ENCODE measurements at places on chromosomes 5 and 9.

GRCh38 chr5:130985776-130986175 is 179.3 kb downstream of the HINT1 start:
- no peak for DNase-seq

DNA sequence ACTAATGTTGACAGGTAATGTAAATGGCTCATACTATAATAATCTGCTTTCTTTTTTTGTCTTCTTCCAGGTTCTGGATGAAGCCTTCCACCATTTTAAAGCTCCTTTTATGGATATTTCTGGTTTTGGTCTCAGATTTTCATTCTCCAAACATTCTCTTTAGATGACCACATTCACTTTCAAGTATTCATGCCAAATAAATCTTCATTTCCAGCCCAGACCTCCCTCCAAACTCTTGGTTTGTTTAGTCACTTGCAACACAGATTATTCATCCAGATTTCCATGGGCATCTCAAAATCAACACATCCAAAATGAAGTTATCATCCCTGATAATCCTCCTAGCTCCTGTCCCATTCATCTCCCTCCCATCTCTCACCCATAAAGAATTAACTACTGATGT is 40.3 kb upstream of the SVEP1 start:
- no peak for DNase-seq

DNA sequence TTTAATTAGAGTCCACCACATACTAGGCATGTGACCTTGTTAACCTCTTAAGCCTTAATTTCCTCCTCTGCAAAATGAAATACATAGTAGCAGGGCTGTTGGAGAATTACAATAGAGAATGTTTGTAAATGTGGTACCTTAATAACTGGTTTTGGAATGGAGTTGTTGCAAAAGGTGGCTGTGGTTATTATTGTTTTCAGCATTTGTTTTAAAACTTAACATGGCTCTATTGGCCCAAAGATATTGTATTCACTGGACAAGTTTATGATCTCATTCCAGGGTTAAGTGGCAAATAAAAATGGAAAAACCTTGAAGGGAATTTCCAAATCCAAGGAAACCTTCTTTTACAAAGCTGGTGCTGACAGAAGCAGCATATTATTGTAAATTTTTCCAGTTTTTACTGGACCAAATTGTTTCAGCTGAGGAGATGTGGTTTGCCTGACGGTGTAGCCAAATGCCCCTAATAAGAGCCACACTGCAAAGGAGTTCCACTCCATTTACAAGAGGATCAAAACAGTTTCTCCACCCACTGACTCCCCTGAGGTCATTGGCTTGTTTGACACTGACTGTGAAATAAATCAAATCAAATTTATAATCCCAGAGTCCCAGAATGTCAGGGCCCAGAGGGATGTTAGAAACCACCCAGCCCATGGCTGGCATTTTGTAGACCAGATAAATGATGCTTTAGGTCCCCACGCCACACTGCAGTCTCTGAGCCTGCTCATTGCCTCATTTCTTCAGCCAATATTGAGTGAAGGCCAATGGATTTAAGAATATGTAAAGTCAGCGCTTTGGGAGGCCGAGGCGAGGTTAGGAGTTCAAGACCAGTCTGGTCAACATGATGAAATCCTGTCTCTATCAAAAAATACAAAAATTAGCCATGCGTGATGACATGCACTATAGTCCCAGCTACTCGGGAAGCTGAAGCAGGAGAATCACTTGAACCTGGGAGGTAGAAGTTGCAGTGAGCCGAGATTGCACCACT is 45.2 kb downstream of the ADRA1B start:
- DNase-seq: no peak

DNA sequence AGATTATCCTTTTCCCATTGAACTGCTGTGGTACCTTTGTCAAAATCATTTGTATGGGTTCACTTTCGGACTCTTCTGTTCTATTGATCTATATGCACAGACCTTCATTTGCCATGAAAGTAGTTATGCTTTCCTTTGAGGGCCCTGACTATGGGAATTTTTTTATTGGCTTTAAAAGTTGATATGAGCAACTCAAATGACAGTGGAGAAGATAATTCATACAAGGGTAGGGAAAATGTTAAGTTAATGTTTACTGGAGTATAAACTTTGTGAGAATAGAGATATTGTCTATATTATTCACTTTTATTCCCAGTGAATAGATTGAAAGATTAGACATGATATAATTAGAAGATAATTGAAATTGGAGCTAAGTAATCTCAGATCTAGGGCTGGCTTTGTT is 94.8 kb downstream of the ATP10B start:
- no peak for DNase-seq

DNA sequence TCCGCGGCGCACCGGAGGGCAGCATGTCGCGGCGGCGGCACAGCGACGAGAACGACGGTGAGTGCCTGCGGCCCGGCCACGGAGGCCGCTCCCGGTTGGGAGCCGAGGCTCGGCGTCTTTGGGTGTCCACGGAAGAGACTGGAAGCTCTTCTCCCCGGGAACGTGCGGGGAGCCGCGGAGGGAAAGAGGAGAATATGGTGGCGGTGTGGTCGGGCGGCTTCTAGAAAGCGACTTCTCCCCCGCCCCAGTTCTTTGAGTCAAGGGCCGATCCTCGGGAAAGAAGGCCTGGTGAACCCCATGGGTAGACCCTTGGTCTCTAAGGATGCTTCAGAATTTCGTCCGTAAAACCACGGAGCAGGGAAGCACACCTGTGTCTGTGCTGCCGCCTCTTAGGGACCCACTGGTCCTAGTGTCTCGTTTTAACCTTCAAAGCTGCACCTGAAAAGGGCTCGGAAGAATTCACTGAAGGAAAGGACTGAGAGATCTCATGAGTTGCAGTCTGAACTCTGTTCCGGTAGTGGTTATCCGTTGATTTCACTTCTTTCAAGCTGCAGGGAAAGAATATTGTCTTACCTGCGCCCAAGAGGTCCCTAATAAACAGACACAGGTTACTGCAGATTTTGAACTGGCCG is 354 bp downstream of the NCBP1 start:
- DNase-seq: no peak

- DNase-seq: no peak
Measured at GRCh38 chr9:137589441-137590122, 730 bp downstream of the ZMYND19 start.

DNA sequence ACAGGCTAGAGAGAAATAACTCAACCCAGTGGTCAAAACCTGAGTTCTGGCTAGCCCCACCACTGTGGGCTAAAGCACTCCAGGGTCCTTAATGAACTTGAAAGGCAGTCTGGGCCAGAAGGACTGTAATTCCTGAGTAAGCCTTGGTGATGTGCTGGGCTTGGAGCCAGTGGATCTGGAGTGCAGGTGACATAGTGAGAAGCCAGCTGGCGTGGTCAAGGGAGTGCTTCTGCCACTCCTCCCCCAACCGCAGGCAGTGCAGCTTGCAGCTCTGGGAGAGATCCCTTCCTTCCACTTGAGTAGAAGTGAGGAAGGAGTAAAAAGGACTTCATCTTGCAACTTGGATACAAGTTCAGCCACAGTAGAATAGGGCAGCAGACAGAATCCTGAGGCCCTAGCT is 424.0 kb downstream of the CDH18 start:
- DNase-seq: no peak

DNA sequence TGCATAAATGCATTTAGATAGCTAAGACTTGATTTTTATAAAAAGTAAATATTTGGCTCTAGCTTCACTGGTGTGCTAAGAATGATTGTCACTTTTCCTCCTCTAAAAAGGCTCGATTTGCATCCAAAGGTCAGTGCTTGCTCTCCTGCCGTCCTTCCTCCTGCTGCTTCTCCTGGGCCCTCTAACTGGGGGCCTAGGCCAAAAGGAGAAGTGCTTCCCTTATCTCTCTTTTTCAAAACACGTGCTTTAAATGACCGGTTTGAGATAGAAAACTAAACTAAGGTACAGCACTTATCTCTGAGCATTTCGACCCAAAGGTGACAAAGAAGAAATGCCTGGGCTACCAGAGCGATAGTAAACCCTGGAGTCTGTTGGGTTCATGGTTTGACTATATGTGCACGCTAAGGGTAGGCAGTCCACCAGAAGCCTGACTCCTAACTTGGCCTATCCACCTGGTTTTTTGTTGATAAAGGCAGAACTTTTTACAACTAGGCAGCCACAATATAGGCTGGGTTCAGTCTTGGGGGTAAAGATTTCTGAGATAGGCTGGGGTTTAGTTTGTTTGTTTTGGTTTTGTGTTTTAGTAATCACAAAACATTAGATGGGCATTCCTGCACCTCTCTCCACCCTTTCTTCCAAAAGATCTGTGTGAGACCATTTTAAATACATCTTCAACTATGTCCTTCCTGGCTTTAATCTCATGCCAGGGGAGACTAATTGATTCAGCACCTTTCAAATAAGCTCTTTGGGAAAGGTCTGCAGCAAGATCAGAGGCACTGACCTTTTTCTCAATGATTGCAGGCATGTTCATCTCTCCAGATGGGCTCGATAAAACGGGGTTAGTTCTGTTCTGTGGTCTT is 3.8 kb downstream of the NR2F1-AS1 start:
- no peak for DNase-seq

DNA sequence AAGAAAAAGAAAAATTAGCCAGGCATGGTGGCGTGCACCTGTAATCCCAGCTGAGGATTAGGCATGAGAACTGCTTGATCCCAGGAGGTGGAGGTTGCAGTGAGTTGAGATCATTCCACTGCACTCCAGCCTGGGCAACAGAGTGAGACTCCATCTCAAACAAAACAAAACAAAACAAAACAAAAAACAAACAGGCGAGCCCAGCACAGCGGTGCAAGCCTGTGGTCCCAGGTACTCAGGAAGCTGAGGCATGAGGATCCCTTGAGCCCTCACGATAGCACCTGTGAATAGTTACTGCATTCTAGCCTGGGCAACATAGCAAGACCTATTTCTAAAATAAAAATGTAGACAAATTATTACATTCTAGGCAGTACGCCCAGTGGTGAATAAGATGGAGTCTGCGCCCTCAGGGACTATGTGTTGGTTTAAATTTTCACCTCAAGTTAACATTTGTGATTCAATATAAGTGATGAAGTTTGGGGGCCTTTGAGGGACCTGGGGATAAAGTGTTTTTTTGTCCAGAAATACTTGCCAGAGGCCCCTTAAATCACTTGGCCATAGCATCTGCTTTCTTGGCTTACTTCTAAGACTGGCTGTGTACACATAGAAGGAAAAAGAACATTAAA is 3.4 kb upstream of the GAPVD1 start:
- no peak for DNase-seq

GRCh38 chr5:76529464-76530344 is 93.5 kb downstream of the F2RL2 start:
- DNase-seq: no peak

GRCh38 chr5:135032695-135032998 is 1.4 kb downstream of the PITX1 start:
- no peak for DNase-seq

DNA sequence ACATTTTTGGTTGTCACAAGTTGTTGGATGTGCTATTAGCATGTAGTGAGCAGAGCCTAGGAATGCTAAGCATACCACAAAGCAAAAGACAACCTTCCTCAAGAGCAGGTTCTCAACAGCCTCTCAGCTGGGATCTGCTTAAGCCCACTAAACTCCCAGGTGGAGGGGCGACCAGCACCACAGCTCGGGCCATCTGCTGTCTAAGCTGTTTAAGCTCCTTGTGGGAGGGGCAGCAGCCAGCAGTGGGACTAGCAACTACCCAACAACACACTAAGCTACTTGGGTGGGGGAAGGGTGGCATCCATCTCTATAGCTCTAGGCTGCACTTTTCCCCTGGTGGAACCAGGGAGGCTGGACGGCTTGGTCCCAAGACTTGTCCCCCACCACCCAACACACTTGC is 1052.7 kb upstream of the ARRDC3 start:
- no peak for DNase-seq

DNA sequence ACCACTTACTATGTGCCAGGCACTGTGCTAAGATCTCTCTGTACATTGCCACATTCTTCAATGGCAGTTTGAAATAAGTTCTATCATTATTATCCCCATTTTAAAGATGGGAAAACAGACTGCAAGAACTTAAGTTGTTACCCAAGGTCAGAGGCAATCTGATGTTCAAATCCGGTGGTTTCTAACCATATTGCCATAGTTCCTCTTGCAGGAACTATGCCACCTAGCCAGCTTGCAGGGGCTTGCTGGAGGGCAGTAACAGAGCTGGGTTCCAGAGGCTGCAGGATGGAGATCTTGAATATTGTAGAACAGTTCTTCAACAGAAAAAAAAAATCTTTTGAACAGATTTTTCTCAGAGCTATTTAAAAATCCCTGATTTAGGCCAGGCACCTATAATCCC is 71.8 kb upstream of the TNFAIP8 start:
- DNase-seq: no peak

GRCh38 chr5:93343570-93343969 is 237.4 kb downstream of the NR2F1-AS1 start:
- DNase-seq: no peak

DNA sequence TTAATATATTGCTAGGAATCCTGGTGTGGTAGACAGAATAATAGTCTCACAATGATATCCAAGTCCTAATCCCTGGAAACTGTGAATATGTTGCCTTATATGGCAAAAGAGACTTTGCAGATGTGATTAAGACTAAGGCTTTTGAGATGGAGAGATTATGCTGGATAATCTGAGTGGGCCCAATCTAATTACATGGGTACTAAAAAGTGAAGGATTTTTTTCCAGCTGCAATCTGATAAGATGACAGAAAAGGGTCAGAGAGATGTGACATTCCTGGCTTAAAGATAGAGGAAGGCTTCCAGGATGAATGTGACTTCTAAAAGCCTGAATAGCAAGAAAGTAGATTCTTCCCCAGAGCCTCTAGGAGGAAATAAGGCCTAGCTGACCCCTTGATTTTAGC is 80.7 kb upstream of the MPDZ start:
- DNase-seq: no peak

DNA sequence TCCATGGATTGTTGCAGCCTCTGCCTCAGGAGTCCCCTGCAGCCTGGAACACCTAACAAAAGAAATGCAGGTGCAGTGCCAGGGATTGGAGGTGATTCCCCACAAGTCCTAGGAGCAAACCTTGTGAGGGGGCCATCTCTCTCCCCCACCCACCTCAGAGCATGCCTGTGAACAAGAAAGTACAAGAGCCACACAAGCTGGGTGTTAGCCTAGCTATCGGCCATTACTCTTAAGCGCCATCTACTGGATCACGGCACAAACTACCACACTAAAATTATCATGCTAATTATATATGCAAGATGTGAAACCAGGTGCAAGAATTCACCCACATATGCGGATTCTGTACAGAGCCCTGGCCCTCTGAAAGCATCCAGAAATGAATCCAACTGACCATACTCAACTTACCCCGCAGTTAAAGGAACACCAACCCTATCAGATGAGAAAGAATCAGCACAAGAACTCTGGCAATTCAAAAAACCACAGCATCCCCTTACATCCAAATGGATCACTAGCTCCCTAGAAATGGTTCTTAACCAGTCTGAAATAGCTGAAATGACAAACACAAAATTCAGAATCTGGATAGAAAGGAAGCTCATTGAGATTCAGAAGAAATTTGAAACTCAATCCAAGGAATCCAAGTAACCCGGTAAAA is 16.5 kb upstream of the PRSS3 start:
- peak; percentile 57 for DNase-seq

GRCh38 chr9:122975196-122975595 is 34.4 kb downstream of the RABGAP1 start:
- no peak for DNase-seq

- peak; percentile 37 for DNase-seq
Measured at GRCh38 chr5:55600086-55600485, 65.3 kb upstream of the PLPP1 start.

GRCh38 chr5:52743012-52743411 is 44.7 kb upstream of the ITGA1 start:
- DNase-seq: no peak
